ENCODE measurements at places on chromosomes 5 and 9.
A peak's percentile ranks its signal among the peaks of the same experiment; 100 is the strongest.

GRCh38 chr9:10079284-10079964 lies 533.4 kb downstream of the PTPRD start:
- DNase-seq = no peak

GRCh38 chr5:38715696-38716095 lies 130.1 kb upstream of the OSMR start:
- DNase-seq = no peak

GRCh38 chr9:72005451-72005850 lies 55.0 kb downstream of the C9orf57 start:
- no peak for DNase-seq

DNA sequence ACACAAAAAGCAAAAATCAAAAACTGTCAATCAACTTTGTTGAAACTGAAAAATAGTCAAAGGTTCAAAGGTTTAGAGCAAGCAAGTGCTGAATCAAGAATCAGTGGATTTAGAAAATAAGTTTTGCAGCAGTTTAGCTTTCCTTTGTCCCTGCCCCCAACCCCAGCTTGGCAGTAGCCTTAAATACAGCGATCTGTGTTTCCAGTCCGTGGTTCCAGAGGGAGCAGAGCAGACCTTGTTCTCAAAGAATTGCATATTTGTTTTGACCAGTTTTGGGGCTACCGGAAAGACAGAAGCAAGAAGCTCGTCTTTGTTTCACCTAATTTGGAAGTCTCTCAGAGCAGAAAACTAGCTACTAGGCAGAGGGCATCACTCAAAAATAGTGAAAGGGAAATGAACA lies 57.2 kb upstream of the PRDM9 start:
- no peak for DNase-seq

DNA sequence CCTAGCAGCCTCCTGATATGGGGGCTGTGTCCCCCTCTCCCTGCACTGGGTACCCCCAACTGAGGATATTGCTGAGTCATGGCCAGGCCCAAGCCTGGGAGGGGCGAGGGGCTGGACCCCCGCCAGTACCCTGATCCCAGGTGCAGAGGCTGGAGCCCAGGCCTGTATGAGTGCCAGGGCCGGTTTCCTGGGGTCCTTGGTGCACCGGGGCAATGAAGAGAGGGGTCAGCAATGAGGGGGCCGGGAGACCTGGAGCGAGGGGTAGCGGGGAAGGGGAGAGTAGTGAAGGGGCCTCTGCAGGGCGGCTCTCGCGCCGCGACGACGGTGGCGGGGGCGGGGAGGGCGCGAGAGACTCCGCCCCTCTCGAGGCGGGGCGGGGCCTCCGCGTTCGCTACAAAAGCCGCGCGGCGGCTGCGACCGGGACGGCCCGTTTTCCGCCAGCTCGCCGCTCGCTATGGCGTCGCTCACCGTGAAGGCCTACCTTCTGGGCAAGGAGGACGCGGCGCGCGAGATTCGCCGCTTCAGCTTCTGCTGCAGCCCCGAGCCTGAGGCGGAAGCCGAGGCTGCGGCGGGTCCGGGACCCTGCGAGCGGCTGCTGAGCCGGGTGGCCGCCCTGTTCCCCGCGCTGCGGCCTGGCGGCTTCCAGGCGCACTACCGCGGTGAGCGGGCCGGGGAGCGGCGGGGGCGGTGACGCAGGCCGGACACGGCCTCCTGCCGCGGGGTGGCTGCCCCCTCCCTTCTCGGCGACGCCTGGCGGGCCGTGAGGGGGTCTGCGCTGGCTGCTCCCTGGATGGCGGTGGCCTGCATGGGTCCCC lies at the start of gene SQSTM1:
Gene SQSTM1, plus strand, starts transcription at position 423 of the 815 bp plus-strand sequence. Its CDS starts 32 bp downstream, at position 455.
- DNase-seq = peak; percentile 72
